CD4-positive, alpha-beta T cell treated with Interleukin-6 at 100 ng/mL for 8 hours (primary cell): ENCODE measurements at places on chromosomes 2 and 18.

DNA sequence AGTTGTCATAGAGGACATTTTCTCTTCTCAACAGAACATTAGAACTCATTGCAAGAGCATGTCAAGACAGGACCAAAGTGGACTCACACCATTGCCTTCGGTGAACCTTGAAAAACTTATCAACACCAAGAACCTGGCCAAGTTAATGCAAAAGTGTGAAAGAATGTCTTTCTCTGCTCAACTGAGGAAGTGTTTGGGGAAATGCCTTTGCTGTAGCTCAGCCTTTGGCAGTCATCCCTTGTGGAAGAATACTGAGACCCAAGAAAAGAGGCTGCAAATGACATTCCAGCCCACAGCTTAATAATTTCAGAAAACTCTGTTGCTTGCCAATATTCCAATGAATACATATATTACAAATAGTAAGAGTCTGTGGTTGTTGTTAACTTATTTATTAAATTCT is 728.8 kb upstream of the PIK3C3 start:
- no peak for DNase-seq

DNA sequence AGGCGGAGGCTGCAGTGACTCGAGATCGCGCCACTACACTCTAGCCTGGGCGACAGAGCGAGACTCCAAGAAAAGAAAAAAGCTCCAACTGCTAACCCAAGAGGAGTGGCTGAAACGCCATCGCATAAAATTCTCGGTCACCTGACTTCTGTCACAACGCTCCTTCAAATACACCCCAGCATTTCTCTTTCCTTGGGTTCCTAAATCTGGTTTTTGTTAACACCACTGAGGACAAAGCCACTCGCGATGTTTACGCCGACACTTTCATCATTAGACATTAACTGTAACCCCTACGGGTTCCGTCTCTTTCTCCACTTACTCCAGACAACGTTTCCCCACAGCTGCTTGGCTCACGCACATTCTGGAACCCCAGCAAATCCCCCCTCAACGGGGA is 679 bp downstream of the CLK1 start:
- no peak for DNase-seq

DNA sequence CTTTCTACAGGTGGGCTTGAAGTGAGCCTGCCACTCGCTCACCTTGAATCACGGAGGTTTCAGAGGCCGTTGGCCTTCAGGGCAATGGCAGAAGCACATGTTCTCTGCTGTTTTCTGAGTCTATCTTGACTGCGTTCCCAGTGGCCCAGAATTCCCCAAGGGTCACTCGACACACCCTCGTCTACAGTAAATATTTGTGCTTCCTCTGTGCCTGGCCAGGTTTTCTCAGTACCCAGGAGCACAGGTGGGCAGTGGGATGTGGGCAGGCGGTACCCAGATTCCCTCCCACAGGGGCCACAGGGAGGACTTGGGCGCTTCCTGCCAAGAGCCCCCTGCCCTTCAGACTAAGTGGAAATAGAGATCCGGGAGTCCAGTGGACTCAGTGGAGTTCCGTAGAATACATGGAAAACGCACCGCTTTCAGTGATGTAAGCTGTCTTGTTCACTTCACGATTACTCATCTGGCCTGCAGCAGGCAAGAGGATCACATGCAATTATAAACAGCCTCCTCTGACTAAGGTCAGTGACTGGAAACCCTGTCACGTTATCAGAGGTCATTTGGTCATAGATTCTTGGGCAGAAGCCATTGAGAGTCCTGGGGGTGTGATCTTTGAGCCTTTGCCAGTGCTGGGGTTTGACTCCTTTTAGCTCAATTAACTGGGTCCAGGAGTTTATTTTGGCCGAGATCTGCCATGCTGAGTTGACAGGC is 179.8 kb downstream of the NEDD4L start:
- DNase-seq = no peak

- DNase-seq = no peak
These were observed 61.1 kb upstream of the RPL31 start for GRCh38 chr2:100940766-100941645.
